Cortex of kidney (tissue), 1 donor: ENCODE measurements at places on chromosomes 11 and 22.

- no peak for DNase-seq
Measured at GRCh38 chr22:44204739-44205515, 24.2 kb downstream of the PARVG start.

- no peak for DNase-seq
Measured at GRCh38 chr22:36383110-36383581, 4.6 kb downstream of the MYH9 start.

DNA sequence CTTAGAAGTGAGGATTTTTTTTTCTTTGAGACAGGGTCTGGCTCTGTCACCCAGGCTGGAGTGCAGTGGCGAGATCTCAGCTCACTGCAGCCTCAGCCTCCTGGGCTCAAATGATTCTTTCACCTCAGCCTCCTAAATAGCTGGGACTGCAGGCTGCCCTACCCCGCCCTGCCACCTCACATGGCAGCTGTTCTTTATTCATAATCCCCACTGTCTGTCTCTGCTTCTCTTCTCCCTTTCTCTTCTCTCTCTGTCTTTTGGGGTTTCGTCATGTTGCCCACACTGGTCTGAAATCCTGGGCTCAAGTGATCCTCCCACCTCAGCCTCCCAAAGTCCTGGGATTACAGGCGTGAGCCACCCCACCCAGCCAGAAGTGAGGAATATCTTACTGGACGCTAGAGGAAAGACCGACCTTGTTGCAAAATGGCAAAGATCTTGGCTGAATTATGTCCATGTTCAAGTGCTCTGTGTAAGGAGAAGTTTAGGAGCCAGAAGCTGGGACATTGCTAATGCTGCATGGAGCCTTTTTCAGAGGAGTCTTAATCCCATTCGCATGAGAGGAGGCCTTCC is 21.9 kb downstream of the KRTAP5-5 start:
- no peak for DNase-seq

DNA sequence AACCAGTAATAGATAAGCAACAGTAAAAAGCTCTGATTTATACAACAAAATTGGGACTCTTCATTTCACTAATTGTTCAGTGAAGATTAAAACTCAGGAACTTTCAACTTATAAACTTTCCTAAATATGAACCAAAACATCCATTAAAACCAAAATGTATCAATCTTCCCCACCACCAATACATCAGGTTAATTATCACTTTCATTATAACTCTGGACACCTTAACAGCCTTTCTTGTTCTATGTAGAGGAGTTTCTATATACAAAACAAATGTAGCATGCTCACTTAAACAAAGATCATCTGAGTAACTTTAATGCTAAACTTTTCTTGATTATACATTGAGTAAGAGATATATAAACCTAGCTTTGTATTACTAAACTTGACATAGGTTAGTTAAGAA is 74.7 kb downstream of the ST14 start:
- no peak for DNase-seq

GRCh38 chr22:37569009-37569920 is 9.0 kb downstream of the CDC42EP1 start:
- DNase-seq = no peak

DNA sequence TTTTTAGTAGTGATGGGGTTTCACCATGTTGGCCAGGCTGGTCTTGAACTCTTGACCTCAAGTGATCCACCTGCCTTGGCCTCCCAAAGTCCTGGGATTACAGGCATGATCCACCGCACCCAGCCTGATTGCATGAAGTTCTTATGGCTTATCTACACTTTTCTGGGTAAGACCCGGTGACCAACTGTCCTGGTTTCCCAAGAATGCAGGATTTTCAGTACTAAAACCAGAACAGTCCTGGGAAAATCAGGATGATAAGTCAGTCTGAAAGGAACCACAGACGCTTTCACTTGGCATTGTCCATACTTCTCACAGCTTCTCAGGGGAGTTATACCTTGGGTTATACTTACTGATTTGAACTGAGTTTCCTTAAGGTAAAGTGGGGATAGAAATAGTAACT is 1.4 kb upstream of the BPIFC start:
- DNase-seq = no peak

GRCh38 chr22:19233189-19233661 is 54.7 kb upstream of the SLC25A1 start:
- DNase-seq = no peak

DNA sequence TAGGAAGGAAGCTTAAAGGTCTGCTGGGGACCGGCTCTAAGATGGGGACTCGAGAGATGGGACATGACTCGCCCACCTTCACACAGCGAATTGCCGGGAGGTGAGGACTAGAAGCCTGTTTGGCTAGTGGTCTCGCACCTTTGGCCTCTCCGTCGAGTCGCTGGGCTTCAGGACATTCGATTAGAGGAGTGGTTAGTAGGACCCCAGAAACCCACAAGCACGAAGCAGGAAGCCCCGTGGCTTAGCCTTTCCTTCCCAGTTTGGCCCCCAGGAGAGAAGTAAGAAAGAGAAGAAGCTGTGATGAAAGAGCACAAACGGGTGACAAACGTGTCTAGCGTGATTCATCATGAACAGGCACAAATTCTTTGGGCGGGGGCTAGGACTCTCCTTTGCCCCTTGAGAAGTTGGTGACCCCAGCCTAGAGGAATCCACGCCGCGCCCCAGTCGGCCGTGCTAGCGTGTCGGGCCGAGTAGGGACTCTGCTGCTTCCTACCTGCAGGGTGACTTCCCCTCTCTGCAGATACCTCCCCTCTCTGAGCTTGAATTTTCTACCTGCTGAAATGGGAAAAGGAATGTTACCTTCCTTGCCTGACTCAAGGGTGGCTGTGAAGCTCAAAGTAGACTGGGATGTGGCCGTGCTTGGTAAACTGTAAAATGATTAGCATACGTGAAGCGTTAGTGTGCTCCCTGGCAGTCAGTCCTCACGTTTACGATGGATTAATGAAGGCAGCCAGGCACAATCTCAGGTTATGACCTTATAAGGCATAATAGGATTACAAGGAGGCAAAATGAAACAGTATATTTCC is 1.1 kb upstream of the ADM start:
- DNase-seq = no peak

GRCh38 chr11:133072378-133072777 is 459.9 kb downstream of the OPCML start:
- no peak for DNase-seq

- DNase-seq = no peak
Measured at GRCh38 chr22:37371491-37371890, 55.8 kb downstream of the ELFN2 start.

- no peak for DNase-seq
Measured at GRCh38 chr22:42365111-42365865, 66.9 kb downstream of the NFAM1 start.

DNA sequence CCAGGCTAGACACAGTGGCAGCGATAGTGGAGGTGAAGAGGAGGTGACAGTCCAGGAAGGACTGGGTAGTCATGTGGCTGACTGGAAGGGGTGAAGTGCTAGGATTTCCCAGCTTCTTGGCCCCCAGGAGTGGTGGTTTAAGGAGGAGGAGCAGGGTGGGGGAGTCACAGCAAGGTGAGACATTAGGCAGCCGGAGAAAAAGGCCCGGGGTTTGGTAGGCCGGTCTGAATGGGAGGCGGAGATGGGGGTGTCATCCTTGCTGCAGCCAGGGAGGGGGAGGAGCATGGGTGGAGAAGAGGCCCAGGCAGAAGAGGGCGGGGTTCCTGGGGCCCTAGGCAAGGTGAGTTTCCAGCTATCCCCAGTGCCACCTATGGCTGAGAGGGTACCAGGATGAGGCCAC is 6.1 kb downstream of the SIPA1 start:
- no peak for DNase-seq

- no peak for DNase-seq
Measured at GRCh38 chr22:50470491-50470890, 4.3 kb downstream of the SBF1 start.

DNA sequence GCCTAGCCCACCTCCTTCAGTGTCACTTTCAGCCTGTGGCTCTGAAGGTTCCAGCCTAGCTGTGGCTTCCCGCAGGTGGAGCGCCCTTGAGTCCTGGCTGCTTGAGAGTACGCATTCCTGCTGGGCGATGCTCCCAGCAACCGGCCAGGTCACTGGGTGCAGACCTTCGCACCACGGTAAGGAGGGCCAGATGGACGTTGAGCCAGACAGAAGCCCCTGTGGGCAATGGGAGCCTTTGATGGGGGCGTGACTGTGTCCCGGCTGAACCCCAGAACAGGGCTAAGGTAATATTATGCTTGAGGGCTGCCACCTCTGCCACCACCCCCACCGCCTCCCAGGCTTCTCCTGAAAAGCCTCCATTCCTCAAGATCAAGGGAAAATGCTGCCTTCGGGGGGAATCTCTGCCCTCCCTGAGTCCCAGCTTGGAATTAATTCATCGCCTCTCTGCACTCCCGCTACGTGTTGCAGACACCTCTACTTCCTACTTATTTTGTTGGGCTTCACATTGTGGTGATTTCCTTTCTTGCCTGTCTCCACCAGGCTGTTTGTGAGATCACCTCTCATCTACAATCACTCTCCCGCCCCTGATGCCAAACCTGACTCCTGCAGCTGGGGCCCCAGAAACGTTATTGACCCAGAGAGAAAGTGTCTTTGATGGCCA is 144.9 kb upstream of the NECTIN1 start:
- DNase-seq = no peak

- DNase-seq = no peak
Measured at GRCh38 chr11:23453522-23453921, 593.2 kb upstream of the CCDC179 start.

GRCh38 chr11:122646549-122647340 is 8.8 kb upstream of the UBASH3B start:
- DNase-seq = no peak

- DNase-seq = no peak
Measured at GRCh38 chr22:17109113-17109865, 11.9 kb downstream of the TMEM121B start.

- no peak for DNase-seq
Measured at GRCh38 chr11:86624366-86624765, 48.0 kb downstream of the ME3 start.

- no peak for DNase-seq
Measured at GRCh38 chr11:94759522-94759921, 8.6 kb upstream of the AMOTL1 start.

- no peak for DNase-seq
Measured at GRCh38 chr11:17649261-17649660, 70.1 kb upstream of the MYOD1 start.

GRCh38 chr11:64675450-64676260 is 47.3 kb downstream of the NRXN2 start:
- no peak for DNase-seq

DNA sequence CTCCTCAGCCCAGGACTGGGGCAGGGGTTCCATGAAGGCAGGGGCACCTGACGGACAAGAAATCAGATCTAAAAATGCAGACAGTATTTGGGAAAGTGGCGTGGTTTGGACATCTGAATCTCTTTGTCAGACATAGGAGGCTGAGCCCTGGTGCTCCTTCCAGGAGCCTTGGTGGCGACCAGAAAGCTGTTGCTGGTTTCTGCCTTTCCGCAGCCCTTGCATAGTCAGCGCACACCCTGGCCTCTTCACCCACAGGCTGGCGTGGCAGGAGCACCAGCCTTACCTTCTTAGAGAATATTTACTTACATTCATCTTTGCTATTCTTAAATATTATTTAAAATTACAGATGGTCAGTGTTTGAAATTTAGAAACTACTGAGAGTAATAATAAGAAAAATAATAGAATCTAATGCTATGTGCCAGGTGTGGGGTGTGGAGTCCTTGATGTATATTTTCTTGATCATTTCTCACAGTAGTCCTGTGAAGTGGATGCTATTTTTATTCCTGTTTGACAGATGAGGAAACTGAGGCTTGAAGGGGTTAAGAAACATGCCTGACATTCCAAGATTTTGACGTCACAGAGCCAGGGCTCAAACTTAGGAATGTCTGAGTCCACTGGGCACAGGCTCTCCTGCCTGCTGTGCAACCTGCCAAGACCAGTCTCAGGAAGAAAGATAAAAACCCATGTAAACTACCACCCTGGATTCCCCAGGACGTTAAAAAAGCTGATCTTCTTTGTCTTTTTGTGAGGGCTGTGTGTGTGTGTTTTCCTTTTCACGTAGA is 51.6 kb downstream of the TBC1D22A start:
- no peak for DNase-seq

- DNase-seq = no peak
Measured at GRCh38 chr11:75722669-75723042, 5.0 kb downstream of the MOGAT2 start.

DNA sequence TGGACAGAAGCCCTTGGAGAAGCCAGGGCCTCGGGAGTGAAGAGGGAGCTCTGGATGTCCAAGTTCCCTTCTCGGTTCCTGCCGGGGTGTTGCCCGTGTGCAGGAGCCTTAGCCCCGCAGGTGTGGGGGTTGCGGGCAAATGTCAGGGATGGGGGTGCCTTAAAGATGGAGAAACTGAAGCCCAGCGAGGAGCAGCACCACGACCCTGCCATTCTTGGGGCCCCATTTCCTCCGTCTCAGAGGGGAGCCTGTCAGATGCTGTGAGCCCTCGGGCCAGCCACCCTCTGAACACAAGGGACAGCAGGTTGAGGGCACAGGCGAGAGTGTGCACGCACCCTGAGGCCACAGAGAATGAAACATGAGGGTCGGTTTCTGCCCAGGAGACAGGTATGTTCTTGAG is 6.3 kb downstream of the OSBPL5 start:
- DNase-seq = no peak

DNA sequence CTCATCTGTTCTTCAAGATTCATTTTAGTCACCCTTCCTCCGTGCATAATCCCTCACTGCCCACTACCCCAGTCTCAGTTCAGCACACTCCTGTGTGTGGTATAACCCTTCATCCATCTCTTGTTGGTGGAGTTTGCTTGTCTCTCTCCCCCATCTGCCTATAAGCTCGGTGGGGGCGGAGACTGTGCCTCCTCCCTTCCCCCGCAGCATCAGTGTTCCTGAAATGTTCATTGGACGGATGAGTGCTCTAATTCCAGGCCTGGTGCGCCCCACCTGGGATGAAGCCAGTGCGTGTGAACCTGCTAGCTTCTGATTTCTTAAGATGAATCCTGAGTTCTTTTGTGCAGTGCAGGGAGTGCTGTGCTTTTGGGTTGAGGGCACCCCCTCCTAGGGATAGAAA is 100.0 kb downstream of the GRIK4 start:
- no peak for DNase-seq

GRCh38 chr11:73907191-73907590 is 30.4 kb downstream of the PAAF1 start:
- DNase-seq = no peak

GRCh38 chr11:64665411-64665821 is 57.6 kb downstream of the NRXN2 start:
- DNase-seq = no peak

- no peak for DNase-seq
Measured at GRCh38 chr11:18739685-18740084, 13.7 kb upstream of the IGSF22 start.

DNA sequence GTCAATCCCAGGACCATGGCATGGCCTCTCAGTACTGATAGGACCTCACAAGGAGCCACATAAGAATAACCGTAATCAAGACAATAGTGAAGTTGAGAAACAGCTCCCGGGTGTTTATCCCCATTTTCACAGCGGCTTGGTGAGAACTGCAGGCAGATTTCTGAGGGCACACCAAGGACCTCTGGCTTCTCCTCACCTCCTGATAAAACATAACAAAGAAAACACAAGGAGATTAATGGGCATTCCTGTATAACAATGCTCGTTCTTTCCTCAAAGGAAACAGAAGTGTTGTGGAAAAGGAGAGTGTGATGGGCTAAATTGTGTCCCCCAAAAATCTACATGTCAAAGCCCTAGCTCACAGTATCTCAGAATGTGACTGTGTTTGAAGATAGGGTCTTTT is 4.0 kb downstream of the SLN start:
- no peak for DNase-seq

GRCh38 chr11:57150454-57150917 is 31.3 kb upstream of the LRRC55 start:
- DNase-seq = no peak

GRCh38 chr11:96279018-96279895 is 63.7 kb downstream of the MAML2 start:
- no peak for DNase-seq
